ENCODE measurements at places on chromosomes 7 and 10.

DNA sequence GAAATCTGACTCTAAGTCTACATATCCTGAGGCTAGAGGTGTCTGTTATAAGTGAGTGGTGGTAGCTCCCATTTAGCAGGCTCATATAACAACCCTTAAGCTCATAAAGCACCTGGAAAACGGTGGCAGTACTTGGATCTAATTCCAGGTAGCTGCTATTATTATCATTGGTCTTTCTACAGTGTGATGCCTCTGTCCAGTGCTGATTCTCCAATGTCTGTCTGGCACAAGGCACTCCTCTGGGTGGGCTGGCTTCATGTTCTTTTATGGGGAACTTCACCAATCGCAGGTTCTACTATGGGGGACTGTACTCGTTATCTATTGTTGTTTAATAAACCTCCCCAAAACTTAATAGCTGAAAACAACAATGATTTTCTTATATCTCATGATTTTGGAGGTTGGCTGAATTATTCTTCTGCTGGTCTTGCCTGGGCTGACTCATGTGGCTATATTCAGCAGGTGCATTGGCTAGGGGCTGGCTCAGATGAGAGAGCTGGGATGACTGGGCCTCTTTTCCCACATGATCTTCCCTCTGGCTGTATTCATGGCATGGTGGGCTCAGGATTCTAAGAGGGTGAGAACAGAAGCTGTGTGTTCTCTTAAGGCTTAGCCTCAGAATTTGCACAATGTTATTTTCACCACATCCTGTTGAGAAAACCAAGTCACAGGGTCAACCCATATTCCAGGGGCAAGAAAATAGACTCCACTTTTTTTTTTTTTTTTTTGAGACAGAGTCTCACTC, 93.0 kb upstream of the PCGF5 start:
- no peak for DNase-seq

DNA sequence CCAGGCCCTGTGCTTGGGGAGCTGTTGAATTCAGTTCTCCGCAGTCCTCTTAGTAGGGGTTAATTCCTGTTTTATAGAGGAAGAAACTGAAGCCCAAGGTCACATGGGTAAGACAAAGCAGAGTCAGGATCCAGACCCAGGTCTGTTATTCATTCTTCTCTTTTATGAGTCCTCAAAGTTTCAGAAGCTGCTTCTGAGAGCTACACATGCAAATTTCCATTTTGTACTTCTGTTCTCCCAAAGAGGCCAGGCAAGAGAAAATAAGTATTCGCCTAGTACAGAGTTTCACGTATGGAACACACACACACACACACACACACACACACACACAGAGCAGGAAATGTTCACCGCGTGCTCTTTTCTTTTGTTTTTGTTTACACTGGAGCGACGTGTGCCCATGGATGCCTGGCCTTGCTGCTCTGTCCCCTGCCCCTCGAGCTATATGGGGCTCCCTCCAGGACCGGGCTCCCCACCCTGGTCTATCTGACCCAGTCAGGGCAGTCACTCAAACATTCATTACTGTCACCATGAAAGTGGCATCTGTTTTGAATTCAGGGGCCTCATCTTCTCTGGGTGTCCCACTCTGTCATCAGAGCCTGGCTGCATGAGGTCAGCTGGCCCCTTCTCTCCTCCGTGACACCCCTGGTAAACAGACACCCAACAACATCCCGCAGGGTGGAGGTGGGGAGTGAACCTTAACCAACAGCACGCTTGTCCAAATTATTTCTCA, 84.4 kb downstream of the TNS3 start:
- no peak for DNase-seq

GRCh38 chr10:93077860-93078337, 4.2 kb downstream of the CYP26A1 start:
- no peak for DNase-seq

DNA sequence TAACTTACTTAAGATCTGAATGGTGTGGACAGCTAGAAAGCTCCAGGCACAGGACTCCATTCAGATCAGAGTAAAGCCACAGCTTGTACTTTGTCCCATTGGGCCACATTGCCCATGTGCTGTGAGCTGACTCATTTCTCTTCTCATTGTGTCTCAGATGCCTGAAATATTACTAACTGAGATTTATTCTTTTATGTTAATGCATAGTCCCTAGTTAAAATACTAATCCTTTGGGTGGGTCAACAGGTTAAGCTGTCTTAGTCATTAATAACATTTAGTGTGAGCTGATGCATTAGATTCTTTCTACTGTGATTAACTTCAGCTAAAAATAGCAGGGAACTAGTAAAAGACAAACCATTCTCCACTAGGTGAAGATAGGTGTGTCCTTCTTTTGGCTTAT, 104.7 kb upstream of the ARMC3 start:
- DNase-seq: no peak

- no peak for DNase-seq
These were observed 506.4 kb upstream of the C7orf33 start for GRCh38 chr7:148084138-148084537.

DNA sequence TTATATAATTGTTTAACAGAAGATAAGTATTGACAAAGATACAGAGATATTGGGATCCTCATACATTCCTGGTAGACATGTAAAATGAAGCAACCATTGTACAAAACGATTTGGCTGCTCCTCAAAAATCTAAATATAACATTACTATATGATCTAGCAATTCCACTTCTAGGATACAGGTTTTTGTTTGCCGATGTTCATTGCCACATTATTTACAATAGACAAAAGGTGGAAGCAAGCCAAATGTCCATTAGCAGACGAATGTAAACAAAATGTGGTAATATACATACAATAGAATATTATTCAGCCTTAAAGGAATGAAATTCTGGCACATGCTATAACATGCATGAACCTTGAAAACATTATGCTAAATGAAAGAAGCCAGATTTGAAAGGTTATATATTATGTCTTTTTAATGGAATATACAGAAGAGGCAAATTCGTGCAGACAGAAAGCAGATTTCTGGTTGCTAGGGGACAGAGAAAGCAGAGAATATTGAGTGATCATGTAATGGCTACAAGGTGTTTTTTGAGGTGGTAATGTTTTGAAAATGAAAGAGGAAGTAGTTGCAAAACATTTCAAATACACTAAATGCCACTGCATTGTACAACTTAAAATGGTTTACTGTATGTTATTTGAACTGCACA, 44.9 kb downstream of the POLR1F start:
- no peak for DNase-seq

DNA sequence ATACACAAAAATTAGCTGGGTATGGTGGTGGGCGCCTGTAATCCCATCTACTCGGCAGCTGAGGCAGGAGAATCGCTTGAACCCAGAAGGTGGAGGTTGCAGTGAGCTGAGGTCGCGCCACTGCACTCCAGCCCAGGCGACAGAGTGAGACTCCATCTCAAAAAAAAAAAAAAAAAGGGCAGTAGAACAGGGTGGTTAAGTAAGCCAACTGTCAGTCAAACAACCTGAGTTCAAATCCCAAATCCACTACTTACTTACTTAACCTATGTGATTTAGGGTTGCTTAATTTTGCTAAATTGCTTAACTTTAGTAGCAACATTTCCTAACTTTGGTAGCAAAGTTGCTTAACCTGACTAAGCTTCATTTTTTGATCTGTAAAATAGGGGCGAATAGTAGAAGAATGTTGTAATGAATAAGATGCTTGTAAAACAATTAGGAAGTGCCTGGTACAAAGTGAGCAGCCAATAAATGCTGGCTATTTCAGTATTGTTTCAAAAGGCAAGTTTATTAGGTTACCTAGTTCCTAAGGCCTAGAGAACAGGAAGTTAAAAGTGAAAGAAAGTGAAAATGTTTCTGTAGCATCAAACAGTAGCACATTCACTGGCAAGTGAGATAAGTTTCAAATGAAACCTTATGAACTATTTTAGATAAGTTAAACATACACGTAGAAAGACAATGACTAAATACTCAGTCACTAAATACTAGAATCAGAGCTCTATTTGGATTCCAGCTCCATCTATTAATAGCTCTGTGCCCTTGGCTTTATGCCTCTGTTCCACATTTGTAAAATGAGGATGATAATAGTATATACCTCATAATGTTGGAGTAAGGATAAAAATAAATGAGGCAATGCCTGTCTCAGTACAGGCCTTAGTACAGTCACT, 64.3 kb downstream of the HOXA1 start:
- no peak for DNase-seq

- DNase-seq: no peak
These were observed 26.6 kb downstream of the ST8SIA6 start for GRCh38 chr10:17427666-17428350.

DNA sequence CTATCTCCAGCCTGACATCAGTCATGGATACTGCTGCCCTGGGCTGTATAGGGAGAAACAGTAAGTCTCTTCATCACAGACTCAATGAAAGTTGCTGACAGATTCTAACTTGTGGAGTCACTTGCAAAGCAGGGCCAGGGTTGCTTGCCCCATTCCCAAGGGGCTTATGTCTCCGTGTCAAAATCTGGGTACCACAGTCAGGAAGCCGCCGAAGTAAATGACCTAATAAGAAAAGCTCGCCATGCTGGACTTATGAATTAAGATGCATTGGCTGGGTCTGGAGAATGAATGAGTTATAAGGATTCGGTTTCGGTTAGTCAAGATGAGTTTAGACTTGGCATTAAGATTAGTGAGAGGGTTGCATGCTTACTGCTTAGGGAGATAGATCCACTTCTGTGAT, 10.8 kb upstream of the OR6V1 start:
- DNase-seq: no peak

DNA sequence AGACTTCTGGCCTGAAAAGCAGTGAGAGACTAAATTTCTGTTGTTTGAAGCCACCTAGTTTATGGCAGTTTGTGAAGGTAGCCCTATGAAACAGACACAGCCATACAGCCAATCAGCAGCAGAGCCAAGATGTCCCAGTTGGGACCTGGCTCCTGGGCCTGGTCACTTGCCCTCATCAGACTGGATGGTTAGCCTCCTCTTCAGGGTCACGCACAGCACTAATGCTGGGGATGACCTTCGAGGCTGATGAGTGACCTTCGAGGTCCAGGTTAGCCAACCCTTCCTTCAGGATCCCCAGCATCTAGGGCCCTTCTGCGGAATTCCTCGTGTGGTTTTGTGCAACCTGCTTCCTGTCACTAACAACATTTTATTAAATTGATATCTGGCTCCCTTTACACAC, 229.7 kb downstream of the FANK1 start:
- no peak for DNase-seq

- no peak for DNase-seq
These were observed 66.3 kb downstream of the INSIG1 start for GRCh38 chr7:155363852-155364600.

DNA sequence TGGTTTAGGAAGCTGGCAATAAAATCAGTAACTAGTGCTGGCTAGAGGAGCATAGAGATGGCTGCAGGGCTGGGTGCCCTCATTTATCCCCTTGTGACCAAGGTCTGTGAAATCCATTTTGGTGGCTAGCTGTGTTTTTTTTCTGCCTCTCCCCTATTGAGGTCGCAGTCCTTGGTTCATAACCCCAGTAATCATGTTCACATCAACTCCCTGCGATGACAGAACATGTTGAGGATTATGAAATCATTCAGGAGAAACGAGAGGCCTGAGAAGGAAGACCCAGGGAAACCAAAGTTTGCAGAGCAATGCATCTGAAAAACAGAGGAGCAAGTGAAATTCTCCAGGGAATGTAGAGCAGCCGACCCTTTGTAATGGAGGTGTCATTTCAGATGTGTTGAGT, 126.9 kb downstream of the TACC2 start:
- no peak for DNase-seq

GRCh38 chr7:27835376-27835775, 95.4 kb downstream of the TAX1BP1 start:
- no peak for DNase-seq

DNA sequence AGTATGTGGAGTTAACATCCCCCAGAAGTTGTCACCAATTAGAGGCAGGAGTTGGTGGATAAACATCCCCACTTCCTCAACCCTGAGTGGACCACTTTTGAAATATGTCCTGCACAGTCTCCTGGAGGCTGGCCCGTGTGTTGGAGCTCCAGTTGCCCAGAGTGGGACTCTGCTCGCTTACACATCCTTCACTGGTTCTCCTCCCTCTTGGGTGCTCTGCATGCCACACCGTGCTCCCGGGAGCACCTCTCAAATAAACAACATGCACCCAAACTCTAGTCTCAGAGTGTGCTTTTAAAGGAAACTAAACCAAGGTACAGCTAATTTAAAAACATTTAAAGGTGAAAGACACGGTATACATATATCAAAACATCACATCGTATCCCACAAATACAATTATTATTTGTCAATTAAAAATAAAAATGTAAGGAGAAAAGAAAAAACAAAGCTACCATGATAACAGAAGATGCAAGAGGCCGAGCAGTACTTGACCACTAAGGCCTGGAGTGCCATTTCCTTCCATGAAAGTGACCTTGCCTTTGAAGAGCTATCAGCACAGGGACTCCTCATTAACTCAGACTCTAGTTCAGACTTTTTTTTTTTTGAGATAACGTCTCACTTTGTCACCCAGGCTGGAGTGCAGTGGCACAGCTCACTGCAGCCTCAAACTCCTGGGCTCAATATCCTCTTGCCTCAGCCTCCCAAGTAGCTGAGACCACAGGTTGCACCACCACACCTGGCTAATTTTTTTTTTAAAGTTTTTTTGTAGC, 47.8 kb upstream of the SAMD8 start:
- no peak for DNase-seq

GRCh38 chr10:12482587-12482986, 133.2 kb downstream of the CAMK1D start:
- DNase-seq: no peak

DNA sequence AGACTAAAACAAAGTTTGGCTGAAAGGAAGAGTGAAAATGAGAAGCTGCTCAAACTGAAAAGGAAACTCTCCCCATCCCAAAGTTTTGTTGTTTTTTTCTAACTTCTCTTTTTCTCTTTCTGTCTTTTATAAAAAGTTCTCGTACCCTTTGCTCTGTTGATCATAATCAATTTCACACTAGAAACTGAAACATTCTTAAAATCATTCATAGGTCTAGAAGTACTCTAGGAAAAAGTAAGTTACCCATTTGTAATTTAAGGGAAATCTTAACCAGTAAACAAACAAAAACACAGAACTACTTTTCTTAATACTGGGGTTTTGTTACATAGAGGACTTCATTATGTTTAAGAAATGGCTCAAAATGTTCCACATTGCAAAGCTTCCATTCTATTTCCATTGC, 339.8 kb downstream of the SEMA3D start:
- no peak for DNase-seq

- DNase-seq: no peak
These were observed 209.8 kb downstream of the TYW1 start for GRCh38 chr7:67206452-67206851.

GRCh38 chr10:10684972-10685371, 332.7 kb upstream of the CELF2 start:
- DNase-seq: no peak

DNA sequence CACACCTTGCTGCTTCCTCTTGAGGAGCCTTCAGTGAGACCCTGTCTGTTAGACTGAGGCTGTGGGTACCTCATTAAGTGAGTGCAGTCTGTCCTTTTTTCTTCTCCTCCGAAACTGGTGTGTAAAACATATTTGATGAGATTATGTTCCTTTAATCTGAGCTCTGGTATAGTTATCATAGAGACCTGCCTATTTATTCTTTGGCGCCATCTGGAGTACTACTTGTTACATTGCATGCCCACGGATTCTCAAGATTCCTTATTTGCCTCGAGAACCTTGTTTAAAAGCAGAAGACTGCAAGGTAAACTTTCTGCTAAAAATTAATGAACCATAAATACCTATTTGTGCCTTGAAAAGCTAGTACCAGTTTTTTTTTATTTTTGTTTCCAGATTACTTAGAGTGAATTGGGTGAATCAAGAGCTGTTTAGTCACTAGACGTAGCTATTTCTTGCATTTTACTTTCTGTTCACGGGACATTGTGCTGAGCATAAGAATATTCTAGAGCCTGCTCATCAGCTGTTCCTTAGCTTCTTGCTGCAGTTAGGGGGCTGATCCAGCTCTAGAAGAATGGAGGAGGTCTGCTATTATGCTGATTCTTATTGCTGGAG, 16.9 kb upstream of the STMP1 start:
- DNase-seq: no peak

Measured in activated CD4-positive, alpha-beta T cell treated with anti-CD3 and anti-CD28 coated beads, Interleukin-2, amount 50 U/mL, for 4 hours (primary cell).